ENCODE measurements at places on chromosomes 1 and 21. TPM values are rescaled to one million over a fixed set of nuclear protein-coding genes. Genes with fewer than 3 reads are reported as not detected.

HEYL gene
- 0.27 TPM for total RNA-seq

GRCh38 chr1:53842347-53842746 lies 4.3 kb upstream of the NDC1 start:
- H3K27me3 ChIP-seq = peaks cover 13% of the 10 kb centered on the region
- no peak overlapping the region for H3K4me3 ChIP-seq
- H3K27ac ChIP-seq = no peak overlapping the region
- DNase-seq = no peak
- peaks cover 12% of the 10 kb centered on the region for H3K36me3 ChIP-seq
- H3K4me1 ChIP-seq = no peaks in the 10 kb centered on the region

DNA sequence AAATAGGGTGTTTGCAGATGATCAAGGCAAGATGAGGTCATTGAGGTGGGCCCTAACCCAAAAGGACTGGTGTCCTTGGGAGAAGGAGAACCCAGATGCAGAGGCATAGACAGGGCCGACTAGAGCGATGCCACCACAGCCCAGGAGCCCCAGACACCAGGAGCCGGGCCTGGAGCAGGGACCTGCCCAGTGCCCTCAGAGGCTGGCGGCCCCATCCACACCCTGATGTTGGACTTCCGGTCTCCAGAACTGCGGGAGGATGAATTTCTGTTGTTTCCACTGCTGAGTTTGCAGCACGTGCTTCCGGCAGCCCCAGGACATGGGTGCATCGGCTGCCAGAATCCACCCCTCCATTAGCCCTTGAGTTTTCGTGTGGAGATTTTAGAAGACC lies 7.2 kb upstream of the ACTRT2 start:
- H3K4me1 ChIP-seq = no peaks in the 10 kb centered on the region
- H3K27me3 ChIP-seq = peaks cover 64% of the 10 kb centered on the region
- H3K36me3 ChIP-seq = no peaks in the 10 kb centered on the region
- DNase-seq = no peak
- no peak overlapping the region for H3K27ac ChIP-seq

DNA sequence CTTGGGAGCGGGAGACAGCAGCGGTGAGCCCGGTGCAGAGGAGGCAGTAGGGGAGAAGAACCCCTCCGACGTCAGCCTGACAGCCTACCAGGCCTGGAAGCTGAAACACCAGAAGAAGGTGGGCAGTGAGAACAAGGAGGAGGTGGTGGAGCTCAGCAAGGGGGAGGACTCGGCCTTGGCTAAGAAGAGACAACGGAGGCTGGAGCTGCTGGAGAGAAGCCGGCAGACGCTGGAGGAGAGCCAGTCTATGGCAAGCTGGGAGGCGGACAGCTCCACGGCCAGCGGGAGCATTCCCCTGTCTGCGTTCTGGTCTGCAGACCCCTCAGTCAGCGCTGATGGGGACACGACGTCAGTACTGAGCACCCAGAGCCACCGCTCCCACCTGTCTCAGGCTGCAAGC lies 32.9 kb downstream of the STYXL2 start:
- no peak for DNase-seq
- peaks cover 51% of the 10 kb centered on the region for H3K27me3 ChIP-seq
- peaks cover 4% of the 10 kb centered on the region for H3K4me1 ChIP-seq
- no peak overlapping the region for H3K27ac ChIP-seq

- peak; percentile 80 for DNase-seq
- H3K4me1 ChIP-seq = peaks cover 25% of the 10 kb centered on the region
- no peaks in the 10 kb centered on the region for H3K36me3 ChIP-seq
- H3K27me3 ChIP-seq = no peaks in the 10 kb centered on the region
Measured at GRCh38 chr1:153032677-153033308, 1.8 kb downstream of the SPRR1B start.

GRCh38 chr21:45901061-45901690 lies 80.4 kb upstream of the COL6A1 start:
- no peak overlapping the region for H3K4me3 ChIP-seq
- H3K27me3 ChIP-seq = peaks cover 68% of the 10 kb centered on the region
- H3K36me3 ChIP-seq = no peaks in the 10 kb centered on the region
- no peak overlapping the region for H3K27ac ChIP-seq
- no peaks in the 10 kb centered on the region for H3K4me1 ChIP-seq

- peaks cover 30% of the 10 kb centered on the region for H3K36me3 ChIP-seq
- peaks cover 42% of the 10 kb centered on the region for H3K4me1 ChIP-seq
- H3K4me3 ChIP-seq = peak overlapping the region; percentile 77
- peak overlapping the region; percentile 86 for H3K27ac ChIP-seq
- DNase-seq = no peak
Measured at GRCh38 chr1:89023026-89023425, 360 bp upstream of the GBP3 start.

GRCh38 chr1:39305555-39305954 lies 101.1 kb downstream of the MACF1 start:
- H3K36me3 ChIP-seq = peaks cover 38% of the 10 kb centered on the region
- no peak for DNase-seq
- H3K4me3 ChIP-seq = no peak overlapping the region
- peaks cover 11% of the 10 kb centered on the region for H3K4me1 ChIP-seq

DNA sequence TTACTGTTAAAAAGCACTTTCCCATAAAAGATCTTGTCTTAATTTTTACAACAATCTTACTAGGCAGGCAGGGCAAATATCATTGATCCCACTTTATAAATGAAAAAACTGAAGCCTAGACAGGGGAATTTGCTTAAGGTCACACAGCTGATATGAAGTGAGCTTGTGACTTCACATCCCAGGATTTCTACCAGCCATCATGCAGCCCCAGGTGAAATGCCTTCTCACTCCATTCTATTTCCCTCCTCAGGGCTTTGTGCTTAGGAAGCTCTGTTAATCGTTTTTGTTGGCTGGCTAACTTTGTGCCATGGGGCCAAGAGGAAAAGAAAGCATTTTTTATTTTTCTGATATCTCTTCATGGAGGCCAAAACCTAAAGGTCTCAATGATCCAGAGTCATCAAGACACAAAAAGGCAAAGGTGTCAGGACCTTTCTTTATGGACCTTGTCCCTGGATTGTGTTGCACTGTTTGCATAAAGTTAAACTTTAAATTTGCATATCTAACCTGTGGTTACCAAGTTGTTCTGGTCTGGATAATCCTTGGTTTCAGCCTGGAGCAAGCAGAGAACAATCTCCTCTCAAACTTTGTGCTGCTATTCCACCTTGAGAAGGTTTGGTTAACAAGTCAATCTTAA lies 44.8 kb upstream of the ZNF326 start:
- H3K4me3 ChIP-seq = no peak overlapping the region
- no peak overlapping the region for H3K27ac ChIP-seq
- DNase-seq = no peak
- no peaks in the 10 kb centered on the region for H3K36me3 ChIP-seq
- peaks cover 17% of the 10 kb centered on the region for H3K4me1 ChIP-seq

KIF26B gene
- 0.86 TPM for total RNA-seq

- no peak overlapping the region for H3K4me3 ChIP-seq
- DNase-seq = no peak
- peaks cover 3% of the 10 kb centered on the region for H3K4me1 ChIP-seq
- no peak overlapping the region for H3K27ac ChIP-seq
- H3K27me3 ChIP-seq = no peaks in the 10 kb centered on the region
Measured at GRCh38 chr1:36232212-36233095, 8.2 kb downstream of the THRAP3 start.

- H3K4me1 ChIP-seq = peaks cover 29% of the 10 kb centered on the region
- DNase-seq = no peak
- peaks cover 11% of the 10 kb centered on the region for H3K36me3 ChIP-seq
- H3K27ac ChIP-seq = no peak overlapping the region
- no peak overlapping the region for H3K4me3 ChIP-seq
- no peaks in the 10 kb centered on the region for H3K27me3 ChIP-seq
Measured at GRCh38 chr1:230189341-230189740, 122.3 kb downstream of the GALNT2 start.

- peak; percentile 17 for DNase-seq
- H3K4me3 ChIP-seq = peak overlapping the region; percentile 85
- peak overlapping the region; percentile 38 for H3K27ac ChIP-seq
- no peaks in the 10 kb centered on the region for H3K27me3 ChIP-seq
- peaks cover 44% of the 10 kb centered on the region for H3K4me1 ChIP-seq
- peaks cover 54% of the 10 kb centered on the region for H3K36me3 ChIP-seq
Measured at GRCh38 chr1:54887665-54888071, 673 bp upstream of the DHCR24 start.

- no peak overlapping the region for H3K4me3 ChIP-seq
- H3K4me1 ChIP-seq = no peaks in the 10 kb centered on the region
- DNase-seq = no peak
- H3K27me3 ChIP-seq = peaks cover 73% of the 10 kb centered on the region
- H3K27ac ChIP-seq = no peak overlapping the region
Measured at GRCh38 chr1:29767088-29767685, 530.9 kb downstream of the PTPRU start.

MIA3 gene
- total RNA-seq = 72.6 TPM

DNA sequence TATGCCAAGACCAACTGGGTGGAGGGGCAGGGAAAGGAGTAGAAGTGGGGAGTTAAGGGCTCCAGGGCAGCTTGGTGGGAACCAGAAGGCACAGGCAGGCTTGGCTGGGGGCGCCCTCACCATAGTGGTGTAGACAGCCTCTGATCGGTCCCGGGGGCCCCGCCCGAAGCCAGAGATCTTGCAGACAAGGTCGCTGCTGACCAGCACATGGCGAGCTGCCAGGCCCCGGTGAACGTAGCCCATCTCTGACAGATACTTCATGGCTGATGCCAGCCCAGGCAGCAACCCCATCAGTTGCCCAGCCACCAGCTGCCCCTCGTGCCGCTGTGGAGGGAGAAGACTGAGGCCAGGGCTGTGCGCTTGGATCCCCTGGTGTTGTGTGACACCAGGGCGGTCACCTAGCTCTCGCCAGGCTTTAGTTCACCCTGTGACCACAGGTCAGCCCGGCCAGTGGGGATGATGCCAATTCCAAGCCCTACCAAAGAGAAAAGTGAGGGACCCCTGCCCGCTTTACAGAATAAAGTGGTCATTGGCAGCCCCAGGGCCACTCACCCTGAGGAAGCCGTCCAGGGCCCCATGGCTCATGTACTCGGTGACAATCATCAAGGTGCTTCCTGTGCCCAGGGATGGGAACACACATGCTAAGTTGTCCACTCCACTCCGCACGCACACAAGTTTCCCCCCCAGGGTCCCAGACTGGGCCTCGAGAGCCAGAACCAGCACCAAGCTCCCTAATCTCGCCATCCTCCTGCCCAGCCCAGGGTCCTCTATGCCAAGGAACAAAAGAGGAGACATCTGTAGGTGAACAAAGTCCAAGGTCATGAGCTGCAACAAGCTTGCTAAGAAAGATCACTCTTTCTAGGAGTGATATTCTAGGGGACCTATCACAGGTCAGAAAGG lies 28.2 kb downstream of the CDCA8 start:
- no peak overlapping the region for H3K4me3 ChIP-seq
- H3K4me1 ChIP-seq = no peaks in the 10 kb centered on the region
- H3K36me3 ChIP-seq = peaks cover 3% of the 10 kb centered on the region
- H3K27ac ChIP-seq = no peak overlapping the region

All from Calu3 (cell line).